Amygdala (tissue), 56 donors: ENCODE measurements at places on chromosomes 5 and 9.

- DNase-seq = no peak
Measured at GRCh38 chr9:89538871-89539270, 41.0 kb upstream of the SEMA4D start.

DNA sequence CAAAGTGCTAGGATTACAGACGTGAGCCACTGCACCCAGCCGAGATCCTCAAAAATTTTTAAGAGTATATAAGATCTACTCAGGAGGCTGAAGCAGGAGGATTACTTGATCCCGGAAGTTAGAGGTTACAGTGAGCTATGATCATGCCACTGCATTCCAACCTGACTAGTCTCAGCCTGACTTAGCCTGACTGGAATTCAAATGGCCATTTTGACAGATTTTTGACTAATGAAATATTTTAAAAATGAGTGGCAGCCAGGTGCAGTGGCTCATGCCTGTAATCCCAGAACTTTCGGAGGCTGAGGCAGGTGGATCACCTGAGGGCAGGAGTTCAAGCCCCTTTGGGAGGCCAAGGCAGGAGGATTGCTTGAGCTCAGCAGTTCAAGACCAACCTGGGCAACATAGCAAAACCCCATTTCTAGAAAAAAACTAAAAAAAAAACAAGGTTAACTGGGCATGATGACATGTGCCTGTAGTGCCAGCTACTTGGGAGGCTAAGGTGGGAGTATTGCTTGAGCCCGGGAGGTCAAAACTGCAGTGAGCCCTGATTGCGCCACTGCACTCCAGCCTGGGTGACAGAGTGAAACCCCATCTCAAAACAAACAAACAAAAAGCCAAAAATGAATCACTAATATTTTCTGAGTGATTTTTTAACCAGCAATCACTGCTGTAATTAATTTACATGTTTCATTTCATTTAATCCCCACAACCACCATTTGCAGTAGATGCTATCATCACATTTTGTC lies 16.6 kb downstream of the ATOX1 start:
- no peak for DNase-seq

GRCh38 chr9:104269996-104270963 lies 176.2 kb downstream of the SMC2 start:
- no peak for DNase-seq

GRCh38 chr5:120241400-120241799 lies 222.7 kb upstream of the PRR16 start:
- DNase-seq = no peak

- peak; percentile 16 for DNase-seq
Measured at GRCh38 chr9:21434202-21435014, 5.8 kb upstream of the IFNA1 start.

DNA sequence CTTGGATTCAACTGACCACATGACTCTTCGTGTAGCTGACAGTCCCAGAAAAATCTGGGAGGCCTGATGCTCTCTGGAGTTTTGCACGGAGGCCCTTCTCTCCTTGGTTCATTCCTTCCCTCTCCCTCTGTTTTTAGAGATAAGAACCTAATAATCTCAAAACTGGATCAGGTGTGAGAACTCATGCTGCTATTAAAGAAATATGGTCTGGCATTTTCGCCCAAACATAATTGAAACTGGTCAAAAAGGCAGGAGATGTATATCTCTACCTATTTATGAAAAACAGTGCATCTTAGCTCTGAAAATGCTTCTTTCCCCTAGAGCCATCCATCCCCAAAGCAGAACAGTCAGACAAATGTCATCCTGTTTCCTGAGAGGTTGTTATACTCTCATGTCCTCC lies 397.5 kb downstream of the PRELID2 start:
- no peak for DNase-seq

GRCh38 chr9:127176631-127177030 lies 54.2 kb upstream of the ANGPTL2 start:
- no peak for DNase-seq

DNA sequence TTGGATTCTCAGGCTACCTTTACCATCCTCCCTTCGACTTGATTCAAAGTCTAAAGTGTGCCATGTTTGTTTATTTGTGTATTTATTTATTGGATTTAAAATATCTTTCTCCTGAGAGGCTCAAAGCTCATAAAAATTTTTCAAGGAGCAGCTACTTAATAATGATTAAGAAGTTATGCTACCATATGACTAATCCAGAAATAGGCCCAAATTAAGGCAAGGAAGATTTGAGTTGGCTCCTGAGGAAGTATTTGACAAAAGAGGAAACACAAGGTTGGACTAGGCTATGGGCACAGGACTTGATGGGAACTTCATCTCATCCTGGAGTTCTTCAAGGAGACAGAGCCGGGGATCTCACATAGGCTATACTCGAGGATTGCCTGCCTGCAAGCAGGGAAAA lies 22.4 kb upstream of the PPP2CA start:
- no peak for DNase-seq

GRCh38 chr5:100472091-100472490 lies 63.1 kb upstream of the FAM174A start:
- DNase-seq = no peak

GRCh38 chr5:148864113-148864841 lies 37.9 kb downstream of the ADRB2 start:
- DNase-seq = no peak

DNA sequence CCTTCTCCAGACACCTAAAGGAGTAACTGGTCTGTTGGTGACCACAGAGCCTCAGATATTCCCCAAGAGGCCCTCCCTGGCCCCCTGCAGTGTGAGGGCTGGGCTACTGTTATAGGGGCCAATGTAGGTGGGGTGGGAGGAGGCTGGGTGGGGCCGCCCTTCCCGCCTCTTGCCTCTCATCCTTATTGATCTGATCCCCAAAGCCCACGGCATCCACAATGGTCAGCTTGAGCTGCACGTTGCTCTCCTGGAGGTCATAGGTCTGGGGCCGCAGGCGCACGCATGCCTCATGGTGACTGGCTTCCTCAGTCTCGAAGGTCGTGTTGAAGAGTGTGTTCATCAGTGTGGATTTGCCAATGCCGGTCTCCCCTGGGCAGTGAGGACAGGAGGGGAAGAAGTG lies 13.0 kb downstream of the SEPTIN8 start:
- DNase-seq = no peak

- DNase-seq = no peak
Measured at GRCh38 chr5:107736638-107737037, 65.9 kb upstream of the EFNA5 start.

GRCh38 chr5:79471556-79471955 lies 42.4 kb downstream of the HOMER1 start:
- DNase-seq = no peak

GRCh38 chr9:79224672-79225433 lies 346.9 kb upstream of the TLE4 start:
- DNase-seq = no peak

- DNase-seq = no peak
Measured at GRCh38 chr5:63831381-63831780, 130.9 kb downstream of the HTR1A start.

DNA sequence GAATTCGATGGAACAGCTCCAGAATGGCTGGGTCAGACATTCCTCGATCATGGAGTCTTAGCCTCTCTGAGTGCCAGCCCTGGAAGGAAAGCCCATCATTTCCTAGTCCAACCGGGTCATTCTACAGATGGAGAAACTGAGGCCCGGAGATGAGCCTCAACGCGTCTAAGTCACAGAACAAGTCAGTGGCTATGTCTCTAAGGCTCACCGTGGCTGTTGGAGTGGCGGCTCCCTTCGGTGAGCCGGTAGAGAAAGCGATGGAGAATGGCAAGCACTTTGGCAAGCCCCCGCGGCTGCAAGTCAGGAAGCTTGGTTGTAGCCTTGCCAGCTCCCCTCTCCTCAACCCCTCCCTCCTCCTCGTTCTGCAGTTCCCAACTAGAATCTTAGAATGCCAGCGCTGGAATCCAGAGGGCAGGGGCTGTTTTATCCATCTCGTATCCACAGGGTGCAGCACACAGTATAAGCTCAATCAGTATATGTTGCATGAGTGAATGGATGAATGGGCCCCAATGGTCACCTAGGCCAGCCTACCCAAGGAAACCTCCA lies 438 bp upstream of the ARSI start:
- no peak for DNase-seq

GRCh38 chr9:90127923-90128322 lies 514.7 kb downstream of the DIRAS2 start:
- no peak for DNase-seq

DNA sequence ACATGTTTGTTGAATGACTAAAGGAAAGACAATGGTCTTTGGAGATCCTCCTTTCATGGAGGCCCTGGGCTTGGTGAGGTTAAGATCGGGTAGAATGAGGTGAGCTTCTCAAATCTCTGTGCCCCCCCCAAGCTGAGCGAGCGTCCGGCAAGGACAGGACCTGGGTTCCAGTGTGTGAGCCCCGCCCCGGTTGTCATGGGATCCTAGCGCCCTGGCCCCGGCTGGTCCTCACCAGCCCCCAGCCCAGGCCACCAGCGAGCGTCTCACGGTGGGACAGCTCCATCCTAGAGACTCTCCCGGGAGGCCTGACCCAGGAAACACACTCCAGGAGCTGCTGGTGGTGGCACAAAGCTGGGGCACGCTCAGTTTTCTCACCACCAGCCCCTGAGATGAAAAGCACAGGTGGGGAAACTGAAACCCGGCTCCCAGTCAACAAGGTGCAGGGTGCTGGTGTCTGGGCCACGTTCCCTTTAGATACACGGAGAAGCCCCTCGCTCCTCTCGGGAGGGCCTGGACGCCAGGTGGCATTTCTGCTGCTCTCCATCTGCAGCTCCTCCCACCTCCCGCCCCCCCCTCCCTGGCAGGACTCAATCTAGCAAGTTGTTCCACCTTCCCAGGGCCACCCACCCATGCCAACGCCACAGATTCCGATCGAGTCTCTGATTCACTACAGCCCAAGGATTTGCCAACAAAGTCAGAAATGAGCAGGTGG lies 131.3 kb upstream of the PPP1R26 start:
- DNase-seq = no peak

DNA sequence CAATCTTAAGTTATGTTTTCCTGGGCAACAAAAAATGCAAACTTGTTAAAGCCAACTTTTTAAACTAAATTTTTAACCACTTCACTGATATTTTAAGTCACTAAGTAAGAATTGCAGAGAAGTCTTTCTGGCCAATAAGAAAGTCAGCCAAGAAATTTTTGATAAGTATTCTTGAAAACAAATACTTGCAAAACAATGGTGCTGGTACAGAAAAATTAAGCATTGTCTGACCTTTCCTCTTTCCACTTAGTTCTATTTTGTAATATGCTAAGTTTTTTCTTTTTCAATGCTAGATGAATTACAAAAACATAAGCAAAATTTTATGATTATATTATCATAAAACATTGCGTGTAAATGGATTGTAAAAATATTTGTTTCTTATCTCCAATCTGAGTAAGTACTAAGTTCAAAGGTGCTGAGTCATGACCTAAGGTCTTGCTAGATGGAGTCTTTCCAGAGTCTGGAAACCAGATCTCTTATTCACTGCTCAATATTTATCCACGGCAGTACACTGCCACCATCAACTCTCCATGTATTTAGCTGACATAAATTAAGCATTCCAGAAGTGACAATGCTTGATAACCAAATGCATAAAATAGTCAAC lies 139.7 kb downstream of the MEF2C start:
- no peak for DNase-seq

- no peak for DNase-seq
Measured at GRCh38 chr5:172572440-172572839, 68.6 kb upstream of the NEURL1B start.

- DNase-seq = no peak
Measured at GRCh38 chr9:96720435-96720834, 57.5 kb downstream of the ZNF510 start.

DNA sequence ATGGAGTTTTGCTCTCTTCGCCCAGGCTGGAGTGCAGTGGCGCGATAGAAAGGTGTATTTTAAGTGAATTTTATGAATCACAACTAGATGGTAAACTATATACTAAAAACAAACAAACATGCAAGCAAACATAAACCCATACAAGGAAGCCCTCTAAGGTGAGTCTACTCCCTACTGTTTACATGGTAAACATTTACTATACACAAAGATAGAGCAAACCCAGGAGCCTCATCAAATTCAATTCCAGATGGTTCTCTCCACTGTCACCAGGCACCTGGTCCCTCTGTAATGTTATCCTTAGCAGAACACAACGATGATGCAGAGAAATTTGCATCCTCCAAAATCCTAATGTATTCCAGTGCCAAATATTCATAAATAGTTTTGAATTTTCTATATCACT lies 17.9 kb downstream of the ANKH start:
- DNase-seq = no peak

DNA sequence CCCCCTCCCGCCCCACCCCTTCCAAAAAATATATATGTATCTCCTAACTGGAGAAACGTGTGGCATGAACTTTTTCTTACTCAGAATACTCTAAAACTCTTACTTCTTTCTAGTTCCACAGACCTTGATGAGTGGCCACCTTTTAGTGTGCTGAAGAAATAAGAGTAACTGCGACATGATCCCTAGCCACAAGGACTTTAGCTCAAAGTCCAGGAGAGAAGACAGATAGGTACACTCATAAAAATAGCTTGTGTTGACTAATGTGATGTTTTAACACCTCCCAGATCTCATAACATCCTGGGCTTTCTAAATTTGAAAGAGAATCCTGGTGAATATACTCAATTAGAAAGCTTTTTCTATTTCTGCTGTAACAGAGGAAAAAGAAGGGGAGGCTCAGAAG lies 1005.0 kb upstream of the DMAC1 start:
- no peak for DNase-seq

DNA sequence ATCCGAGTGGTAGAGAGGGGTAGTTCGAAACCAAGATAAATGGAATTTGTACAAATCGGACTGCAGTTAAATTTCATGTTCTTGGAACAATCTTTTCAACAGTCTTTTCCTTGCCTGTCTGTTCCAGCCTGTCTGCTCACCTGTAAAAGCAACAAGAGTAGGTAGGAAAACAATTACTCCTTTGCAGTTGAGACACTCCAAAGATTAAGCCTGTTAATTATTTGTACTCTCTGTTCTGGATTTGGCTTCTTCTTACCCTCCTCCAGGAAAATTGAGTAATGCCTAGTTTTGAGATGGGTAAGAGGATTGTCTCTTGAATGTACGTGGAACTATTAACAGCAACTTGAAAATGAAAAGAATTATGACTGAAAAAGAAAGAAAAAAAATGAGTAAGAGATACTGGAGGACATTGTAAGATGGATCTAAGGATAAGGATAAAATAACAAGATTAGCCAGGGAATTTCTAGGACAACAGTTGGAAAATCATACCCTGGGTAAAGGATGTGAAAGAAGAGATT lies 24.3 kb downstream of the SPAAR start:
- no peak for DNase-seq

- no peak for DNase-seq
Measured at GRCh38 chr5:127373858-127374491, 83.4 kb downstream of the MEGF10 start.

- no peak for DNase-seq
Measured at GRCh38 chr5:95392593-95393182, 1.5 kb downstream of the FAM81B start.

- DNase-seq = no peak
Measured at GRCh38 chr5:127993476-127993875, 90.1 kb upstream of the SLC12A2 start.

- DNase-seq = no peak
Measured at GRCh38 chr5:161846746-161847145, 1.2 kb upstream of the GABRA1 start.

GRCh38 chr9:83382421-83382820 lies 155.8 kb downstream of the FRMD3 start:
- DNase-seq = no peak

GRCh38 chr9:128916204-128916603 lies 4.6 kb upstream of the PHYHD1 start:
- DNase-seq = no peak
